Astrocyte (in vitro differentiated cells and primary cell): ENCODE measurements at places on chromosomes 4 and X. TPM values are rescaled to one million over a fixed set of nuclear protein-coding genes. Genes with fewer than 3 reads are reported as not detected.

Gene SLC10A4
- total RNA-seq, result 0.16 and 0.26 TPM in 2 replicates

Gene WDR13
- 63.4 and 65.4 TPM in 2 replicates for total RNA-seq

Gene KIT
- 5.3 and 8.1 TPM in 2 replicates for total RNA-seq

Gene PPP2R2C
- total RNA-seq, result 0.72 and 1.1 TPM in 2 replicates

Gene DUSP21
- total RNA-seq, result not detected in 2 replicates

Gene ZNF518B
- 27.6 and 33.1 TPM in 2 replicates for total RNA-seq

Gene CFAP99
- not detected in 2 replicates for total RNA-seq

Gene RAB40AL
- 0.25 TPM in 1 of 2 replicates, not detected in the other for total RNA-seq

Gene GATA1
- not detected in 2 replicates for total RNA-seq

Gene PAGE2B
- not detected in 2 replicates for total RNA-seq

Gene GRID2
- 0.07 and 0.14 TPM in 2 replicates for total RNA-seq

Gene FGA
- not detected in 2 replicates for total RNA-seq

DNA sequence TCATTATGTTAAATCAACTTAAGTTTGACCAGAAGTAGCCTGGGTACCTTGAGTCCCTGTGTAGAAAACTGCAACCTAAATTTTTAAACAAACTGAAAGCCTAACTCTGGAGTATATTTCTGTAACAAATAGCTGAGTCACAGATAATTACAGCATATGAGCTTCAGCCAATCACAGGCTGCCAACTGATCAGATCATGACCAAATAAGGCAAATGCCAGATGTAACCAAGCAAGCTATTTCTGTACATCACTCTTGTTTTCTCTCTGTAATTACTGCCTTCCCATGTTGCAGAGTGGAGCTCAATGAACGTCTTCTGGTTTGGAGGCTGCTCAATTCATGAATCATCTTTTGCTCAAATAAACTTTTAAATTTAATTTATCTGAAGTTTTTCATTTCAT, 980.9 kb upstream of the DIAPH2 start:
- DNase-seq, result no peak

DNA sequence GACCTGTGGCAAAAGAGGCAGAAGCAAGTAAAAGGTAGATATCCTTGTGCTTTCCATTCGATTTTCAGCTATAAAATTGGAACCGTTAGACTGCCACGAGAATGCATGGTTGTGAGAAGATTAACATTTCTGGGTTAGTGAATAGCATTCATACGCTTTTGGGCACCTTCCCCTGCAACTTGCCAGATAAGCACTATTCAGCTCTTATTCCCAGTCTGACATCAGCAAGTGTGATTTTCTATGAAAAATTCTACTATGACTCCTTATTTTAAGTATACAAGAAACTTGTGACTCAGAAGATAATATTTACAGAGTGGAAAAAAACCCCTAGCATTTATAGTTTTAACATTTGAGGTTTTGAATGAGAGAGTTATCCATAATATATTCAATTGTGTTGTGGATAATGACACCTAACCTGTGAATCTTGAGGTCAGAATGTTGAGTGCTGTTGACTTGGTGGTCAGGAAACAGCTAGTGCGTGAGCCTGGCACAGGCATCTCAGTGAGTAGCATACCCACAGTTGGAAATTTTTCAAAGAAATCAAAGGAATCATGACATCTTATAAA, 3.9 kb downstream of the FGB start:
- peak; percentile 54 for DNase-seq

DNA sequence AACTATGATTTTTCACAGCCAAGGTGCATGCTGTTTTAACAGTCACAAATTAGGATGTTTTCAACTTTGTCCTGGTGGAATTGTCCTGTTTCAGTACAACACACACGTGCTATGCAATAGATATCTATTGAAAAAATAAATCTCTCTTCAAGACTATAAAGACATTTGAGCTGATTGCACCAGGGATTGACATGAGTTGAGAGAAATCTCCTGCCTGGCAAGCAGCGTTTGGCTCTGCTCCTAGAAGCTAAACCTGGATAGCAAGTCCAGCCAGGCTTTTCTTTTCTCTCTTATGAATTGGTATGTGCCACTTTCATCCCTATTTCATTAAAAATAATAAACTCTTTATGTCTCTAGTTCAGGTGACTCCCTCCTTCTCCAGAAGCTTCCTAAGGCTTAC, 16.6 kb upstream of the NPNT start:
- DNase-seq, result no peak

DNA sequence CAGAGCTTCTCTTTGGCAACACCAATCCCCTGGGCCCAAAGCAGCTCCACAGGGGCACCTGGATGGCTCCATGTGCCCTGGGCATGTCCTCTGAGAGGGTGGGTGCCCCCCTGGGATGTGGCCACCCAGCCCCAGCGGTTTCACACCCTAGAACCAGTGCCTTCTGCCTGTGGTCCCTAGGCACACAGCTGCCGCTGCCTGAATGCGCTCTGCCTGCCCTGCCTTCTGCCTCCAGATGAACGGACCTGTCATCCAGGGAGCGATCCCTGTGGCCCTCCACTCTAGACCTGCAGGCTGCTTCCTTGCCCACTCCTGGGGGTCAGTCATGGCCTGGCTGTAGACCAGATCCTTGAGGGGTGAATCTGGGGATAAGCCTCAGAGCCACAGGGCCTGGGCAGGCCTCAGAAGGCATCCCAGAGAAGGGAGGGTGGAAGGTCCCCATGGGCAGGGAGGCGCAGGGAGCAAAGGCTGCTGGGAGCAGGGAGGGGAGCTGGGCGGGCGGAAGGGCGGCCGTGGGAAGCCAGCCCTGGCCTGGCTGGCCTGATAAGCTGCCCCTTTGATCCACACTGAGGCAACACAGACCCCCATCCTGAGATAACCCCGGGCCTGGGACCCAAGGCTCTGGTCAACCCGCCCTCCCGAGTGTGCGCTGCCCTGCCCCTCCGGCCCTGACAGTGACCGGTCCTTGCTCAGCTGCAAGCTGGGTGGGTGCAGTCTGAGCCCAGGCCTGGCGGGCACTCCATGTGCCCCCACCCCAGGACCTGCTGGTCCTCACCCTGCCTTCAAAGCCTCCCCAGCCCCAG, 8.1 kb upstream of the FGFR3 start:
- DNase-seq, result no peak

DNA sequence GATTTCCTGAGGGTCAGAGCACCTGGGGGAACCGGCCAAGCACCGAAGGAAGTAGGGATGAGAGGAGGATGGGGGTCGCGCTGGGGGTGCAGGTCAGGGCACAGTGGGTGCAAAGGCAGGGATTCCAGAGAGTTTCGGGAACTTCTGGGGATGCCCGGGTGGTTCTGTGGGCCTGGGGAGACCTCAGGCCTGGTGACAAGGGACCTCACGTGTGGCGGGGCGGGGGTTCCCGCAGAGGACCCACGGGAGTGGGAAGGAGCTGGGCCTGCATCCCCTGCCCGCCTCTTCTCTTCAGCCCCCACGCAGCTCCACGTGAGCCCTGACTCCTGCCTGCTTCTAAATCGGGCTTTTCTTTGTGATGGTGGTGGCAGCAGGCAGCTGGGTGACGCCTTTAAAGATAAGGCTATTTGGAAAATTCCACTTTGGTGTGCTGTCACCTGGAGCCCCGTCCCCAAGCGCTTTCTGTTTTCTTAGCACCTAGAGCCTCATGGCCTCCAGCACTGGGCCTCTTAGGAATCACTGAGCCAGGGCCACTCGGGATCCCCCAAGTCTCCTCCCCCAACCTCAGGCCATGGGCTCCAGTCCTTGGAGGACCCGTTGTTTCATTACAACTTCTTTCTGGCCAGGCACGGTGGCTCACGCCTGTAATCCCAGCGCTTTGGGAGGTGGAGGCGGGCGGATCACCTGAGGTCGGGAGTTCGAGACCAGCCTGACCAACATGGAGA, 7.1 kb upstream of the TBC1D14 start:
- DNase-seq, result no peak

GRCh38 chrX:149453906-149454822, 50.9 kb downstream of the IDS start:
- no peak for DNase-seq

GRCh38 chrX:49204709-49205108, 4.7 kb upstream of the SYP start:
- DNase-seq, result no peak

GRCh38 chr4:7850489-7850888, 89.2 kb downstream of the AFAP1 start:
- no peak for DNase-seq

GRCh38 chr4:148265627-148266026, 176.6 kb downstream of the NR3C2 start:
- DNase-seq, result no peak

GRCh38 chrX:23633834-23634580, 33.3 kb upstream of the PRDX4 start:
- no peak for DNase-seq

DNA sequence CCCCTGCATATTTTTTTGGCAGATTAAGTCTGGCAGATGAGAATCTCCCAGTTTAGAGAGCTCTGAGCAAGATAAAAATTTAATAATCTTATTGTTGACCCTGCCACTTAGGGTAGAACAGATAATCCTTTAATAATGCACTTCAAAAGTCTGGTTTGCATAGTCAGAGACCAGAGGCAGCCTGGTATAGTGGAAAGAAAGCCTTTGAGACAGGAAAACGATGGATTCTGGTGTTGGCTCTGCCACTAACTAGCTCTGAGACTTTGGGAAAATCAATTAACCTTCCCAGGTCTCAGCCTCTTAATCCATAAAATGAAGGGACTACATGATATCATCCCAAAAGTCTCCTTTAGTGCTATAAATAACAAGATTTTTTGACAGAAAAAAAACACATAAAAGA, 824.5 kb downstream of the STIM2 start:
- DNase-seq, result no peak

GRCh38 chrX:10109695-10110094, 47.1 kb upstream of the CLCN4 start:
- DNase-seq, result no peak

- no peak for DNase-seq
Measured at GRCh38 chr4:123579961-123580360, 183.4 kb downstream of the SPRY1 start.

DNA sequence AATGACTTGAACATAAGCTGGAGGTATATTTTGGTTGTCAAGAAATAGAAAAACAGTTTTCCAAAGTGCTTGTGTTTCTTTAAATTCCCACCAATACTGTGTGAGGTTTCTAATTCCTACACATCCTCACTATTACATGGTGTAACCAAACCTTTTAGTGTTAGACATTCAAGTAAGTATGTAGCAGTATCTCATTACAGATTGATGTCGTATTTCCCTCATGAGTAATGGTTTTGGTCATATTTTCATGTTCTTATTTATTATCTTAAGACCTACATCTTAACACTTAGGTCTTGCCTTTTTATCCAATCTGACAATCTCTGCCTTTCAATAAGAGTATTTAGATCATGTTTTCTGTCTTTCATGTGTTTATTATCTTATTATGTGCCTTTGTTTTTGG, 253.7 kb upstream of the ANXA10 start:
- peak; percentile 10 for DNase-seq

DNA sequence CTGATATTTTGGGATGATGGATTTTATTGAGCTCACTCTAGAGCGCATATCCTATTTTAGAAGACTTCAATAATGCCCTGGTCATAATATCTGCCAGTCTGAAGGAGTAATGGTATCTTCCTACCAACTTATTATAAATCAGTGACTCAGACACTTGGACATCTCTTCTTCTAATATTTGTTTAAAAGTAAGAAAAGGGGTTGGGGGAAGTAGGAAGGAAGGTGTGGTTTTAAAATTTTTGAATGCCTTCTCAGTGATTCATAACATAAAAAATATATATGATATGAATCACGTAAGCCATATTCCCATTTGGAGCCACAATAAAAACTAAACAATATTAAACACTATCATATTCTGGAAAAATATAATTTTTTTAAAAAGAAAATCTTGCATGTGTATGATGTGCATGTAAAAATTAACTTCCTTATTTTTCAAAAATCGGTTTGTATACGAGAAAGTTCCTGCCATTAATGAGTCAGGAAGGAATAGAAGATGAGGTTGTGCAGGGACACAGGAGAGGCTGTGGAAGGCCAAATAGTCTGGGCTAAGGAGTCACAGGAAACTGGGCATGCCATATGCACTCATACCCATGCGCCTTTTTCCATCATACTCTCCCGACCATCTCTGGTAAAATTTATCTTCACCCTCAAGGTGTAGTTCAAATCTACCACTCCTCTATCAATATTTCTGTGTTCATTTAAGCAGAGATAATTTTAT, 286.5 kb downstream of the EPHA5 start:
- peak; percentile 60 for DNase-seq

GRCh38 chr4:185559915-185560281, 24.6 kb upstream of the PDLIM3 start:
- peak; percentile 81 for DNase-seq

- DNase-seq, result no peak
Measured at GRCh38 chr4:37381040-37381668, 136.6 kb downstream of the NWD2 start.

- DNase-seq, result no peak
Measured at GRCh38 chr4:45679411-45679810, 444.4 kb downstream of the GABRG1 start.

GRCh38 chr4:40629401-40630334, at the start of gene RBM47:
Gene RBM47, minus strand, starts transcription at chr4:40629864. Its CDS starts 190,971 bp downstream, at chr4:40438893.
- DNase-seq, result peak; percentile 48

DNA sequence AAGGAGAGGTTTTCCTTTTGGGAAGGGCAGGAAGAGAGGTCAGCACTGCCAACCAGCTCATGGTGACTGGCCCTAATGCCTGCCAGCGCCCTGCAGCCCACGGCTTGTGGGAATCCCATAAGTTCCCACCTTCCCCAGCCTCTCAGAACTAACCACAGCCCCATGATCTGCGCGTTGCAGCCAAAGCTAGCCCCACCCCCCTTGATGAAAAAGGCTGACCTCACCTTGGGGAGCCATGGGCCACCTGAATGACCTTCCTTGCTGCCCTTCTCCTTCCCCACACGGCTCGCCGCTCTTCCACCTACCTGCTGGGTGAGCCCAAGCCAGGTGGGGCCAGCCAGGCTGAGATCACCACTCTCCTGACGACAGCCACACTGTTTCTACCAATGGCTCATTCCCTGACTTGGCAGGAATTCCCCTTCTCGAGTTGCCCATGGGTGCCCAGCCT, 3.9 kb upstream of the ELF4 start:
- no peak for DNase-seq

GRCh38 chr4:171947400-171947799, 134.2 kb downstream of the GALNTL6 start:
- no peak for DNase-seq

GRCh38 chrX:17214962-17215361, 160.0 kb upstream of the NHS start:
- DNase-seq, result peak; percentile 27

DNA sequence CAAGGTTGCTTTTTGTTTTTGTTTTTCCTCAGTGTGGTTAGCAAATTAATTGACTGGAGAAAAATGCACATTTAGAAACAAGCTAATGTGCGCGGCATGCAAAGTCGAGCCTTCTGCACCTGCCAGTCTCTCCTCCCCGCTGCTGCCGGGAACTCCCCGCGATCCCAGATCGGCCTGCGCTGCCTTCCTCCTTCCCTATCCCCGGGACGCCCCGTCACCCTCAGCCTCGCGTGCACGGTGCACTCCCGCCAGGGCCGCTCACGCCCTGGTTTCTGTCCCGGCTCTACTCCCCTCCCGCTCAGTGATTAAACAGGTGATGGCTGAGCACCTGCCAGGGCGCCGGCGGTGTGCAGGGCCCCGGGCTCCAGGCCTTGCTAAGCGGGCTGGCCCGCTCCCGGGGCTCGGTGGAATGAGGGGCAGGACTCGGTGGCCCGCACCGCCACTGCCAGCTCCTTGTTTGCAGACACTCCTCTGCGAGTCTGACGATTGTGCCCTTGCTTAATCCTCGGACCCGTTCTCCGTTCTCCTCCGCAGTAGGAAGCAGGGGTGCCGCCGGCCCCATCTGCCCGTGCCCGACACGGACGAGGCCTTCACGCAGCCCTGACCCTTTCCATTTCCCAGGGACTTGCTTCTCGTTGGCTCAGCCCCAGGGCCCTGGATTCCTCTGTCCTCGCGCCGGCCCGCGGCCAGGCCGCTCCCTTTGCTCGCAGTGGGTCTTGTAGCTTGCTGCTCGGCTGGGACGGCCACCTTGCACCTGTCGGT, 143.4 kb downstream of the TRIML1 start:
- DNase-seq, result no peak
